ENCODE measurements at places on chromosomes 5 and 9.

DNA sequence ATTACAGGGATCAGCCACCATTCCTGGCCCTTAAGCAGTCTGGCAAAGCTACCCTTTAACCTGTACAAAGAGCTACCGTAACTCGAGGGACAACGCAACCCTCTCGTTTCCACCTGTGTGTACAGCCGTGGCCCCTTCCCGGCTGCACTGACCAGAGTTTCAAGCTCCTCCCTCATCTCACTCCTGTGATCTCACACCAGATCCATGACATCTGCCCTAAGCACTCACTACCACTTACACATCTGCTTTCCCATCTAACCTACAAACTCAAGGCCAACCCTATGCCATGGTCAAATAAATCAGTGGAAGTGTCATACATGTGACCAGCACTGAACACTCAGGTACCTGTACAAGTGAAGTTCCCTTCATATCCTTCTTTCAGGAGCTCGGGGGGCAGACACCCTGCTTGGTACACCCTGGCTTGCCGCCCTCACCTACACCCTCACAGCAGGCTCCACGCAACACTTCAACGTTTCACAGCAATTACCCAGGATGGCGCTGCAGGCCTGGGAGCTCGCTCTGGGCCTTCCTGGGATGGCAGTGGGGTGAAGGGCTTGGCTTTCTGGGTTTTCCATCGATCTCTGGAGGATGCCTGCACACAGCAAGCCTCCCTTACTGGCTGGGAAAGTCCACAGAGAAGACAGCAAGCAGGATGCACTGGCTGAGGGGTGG is 61.7 kb downstream of the PRRT1B start:
- no peak for DNase-seq

DNA sequence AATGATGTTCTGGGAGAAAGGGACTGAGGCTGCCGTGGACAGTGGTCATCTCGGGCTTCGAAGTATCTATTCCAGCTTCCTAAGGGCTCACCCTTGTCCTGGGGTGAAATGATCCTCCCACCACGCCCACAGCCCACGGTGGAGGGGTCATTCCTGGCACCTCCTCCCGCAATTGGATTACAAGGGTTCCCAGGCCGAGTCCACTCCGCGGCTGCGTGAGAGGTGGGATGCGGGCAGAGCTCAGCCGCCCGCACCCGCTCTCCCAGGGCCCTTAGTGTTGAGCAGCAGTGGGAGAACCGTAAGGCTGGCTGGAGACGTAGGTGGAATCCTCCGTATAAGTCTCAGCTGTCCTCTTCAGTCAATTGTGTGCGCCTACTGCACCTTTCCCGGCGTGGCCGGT is 273.3 kb upstream of the ADAMTS16 start:
- no peak for DNase-seq

- no peak for DNase-seq
Measured at GRCh38 chr9:117101008-117101407, 313.8 kb downstream of the ASTN2 start.

DNA sequence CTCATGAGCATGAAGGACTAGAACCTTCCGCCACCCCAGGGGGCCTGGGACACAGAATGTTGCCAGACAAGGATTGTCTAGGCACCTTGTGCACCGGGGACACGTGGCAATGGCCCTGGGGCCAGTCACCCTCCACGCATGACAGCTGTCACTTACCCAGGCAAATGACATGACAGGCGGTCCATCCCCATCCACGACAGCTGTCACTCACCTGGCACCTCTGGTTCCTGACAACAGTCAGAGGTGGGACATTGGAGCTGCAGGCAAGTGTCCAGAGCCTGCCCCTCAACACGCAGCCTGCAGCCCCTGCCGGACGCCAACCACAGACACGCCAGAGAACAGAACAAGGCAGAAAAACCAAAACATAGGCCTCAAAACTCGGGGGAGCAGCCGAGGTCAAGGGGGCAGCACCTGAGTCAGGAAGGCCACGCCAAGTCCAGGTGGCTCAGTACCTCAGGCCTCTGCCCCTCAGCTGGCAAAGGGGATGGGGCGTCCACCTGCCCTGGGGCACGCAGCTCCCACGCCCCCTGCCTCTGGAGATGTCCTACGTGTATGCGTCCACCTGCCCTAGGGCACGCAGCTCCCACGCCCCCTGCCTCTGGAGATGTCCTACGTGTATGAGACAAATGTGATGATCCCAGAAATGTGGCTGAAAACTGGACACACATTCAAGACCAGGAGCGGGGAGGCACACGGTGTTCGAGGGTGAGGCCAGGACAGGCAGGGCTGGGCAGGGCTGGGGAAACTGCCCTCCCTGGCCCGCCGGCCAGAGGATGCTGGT is 14.5 kb downstream of the VAV2 start:
- no peak for DNase-seq

- DNase-seq: no peak
Measured at GRCh38 chr5:148083203-148083602, 19.4 kb downstream of the SPINK5 start.

GRCh38 chr5:128014578-128014977 is 69.0 kb upstream of the SLC12A2 start:
- DNase-seq: no peak

DNA sequence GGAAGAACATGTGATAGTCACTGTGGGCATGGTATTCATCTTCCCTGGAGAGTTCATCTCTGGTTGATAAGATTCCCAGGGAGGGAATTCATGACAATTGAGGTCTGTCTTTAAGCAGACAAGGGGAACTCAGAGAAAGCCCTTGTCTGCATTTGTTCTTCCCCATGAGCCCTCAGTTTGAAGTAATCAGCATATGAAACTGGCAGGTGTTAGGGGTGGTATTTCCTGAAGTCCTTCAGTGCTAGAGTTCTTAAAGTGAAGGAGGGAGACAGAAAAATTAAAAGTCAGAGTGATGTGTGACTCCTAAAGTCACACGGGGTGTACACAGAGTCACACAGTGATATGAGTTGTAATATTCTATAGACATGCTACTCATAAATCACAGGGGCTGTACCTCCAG is 60.6 kb upstream of the SYK start:
- DNase-seq: no peak

GRCh38 chr5:122351416-122352157 is 39.5 kb downstream of the SNCAIP start:
- no peak for DNase-seq

DNA sequence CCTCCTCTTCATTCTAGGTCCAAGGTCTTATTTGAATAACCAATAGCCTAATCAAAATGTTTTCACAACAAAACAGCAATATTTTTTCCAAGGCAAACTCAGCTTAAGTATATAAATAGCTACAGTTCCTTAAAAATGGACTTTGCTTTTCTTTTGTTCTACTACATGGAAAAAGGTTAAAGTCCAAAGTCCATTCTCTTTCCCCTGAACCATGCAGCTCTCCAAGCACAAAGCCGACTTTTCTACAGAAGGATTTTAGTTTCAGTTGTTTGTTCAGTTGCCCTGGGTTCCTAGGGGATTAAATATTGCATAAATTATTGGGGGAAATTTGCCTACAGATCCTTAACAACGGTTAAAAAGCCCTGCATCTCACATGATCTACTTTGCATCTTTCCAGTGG is 677.0 kb upstream of the KLF4 start:
- DNase-seq: no peak

DNA sequence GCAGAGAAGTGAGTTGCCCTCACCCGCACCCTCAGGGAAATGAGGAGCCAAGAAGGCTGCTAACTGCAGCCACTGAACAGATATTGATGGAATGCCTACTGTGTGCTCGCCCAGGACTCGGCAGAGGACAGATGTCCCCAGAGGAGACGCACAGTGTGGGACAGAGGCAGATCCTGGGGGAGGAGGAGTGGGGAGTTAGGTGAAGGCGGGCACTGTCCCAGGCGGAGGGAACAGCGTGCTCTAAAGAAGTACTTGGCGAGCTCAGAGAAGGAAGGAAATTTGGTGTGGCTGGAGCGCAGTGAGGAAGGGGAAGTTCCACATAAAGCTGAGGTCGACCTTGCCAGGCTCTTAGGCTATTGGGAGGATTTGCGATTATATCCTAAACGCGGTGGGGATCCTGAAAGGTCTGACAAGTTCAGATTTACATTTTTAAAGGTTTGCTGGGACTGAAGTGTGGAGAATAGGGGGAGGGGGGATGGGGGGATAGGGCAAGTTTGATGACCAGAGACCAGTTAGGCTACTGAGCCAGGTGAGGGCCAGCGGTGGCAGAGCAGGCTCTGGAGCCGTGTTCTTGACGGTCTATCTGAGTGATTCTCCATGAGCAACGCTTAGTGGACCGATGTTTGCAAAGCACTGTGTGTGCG is 23.6 kb upstream of the CERCAM start:
- no peak for DNase-seq

DNA sequence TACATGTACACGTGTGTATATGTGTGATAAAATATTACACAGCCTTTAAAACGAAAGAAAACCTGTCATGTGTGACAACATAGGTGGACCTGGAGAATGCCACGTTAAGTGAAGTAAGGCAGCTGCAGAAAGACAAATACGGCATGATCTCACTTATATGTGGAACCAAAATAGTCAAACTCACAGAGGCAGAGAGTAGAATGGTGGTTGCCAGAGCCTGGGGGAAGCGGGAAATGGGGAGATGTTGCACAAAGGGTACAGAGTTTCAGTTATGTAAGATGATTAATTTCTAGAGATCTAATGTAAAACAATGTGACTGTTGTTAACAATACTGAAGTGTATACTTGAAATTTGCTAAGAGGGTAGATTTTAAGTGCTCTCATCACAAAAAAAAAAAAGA is 34.8 kb downstream of the ADAMTS12 start:
- DNase-seq: no peak

DNA sequence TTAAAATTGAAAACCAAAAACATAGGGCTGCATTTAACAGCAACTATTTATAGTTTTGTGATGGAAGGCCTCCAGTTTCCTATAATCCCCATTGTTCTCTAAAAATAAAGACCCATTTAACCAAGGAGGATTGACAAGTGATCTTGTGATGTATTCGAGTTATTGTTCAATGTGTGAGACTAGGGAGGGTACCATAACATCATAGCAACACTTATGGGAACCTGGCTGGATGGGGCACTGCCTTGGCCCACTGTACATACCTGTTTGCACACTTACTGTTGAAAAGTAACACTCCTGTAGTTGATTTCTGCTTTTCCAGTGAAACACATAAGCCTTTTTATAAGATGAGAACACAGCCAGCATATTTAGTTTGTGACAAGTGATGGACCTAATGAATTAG is 32.3 kb downstream of the MACIR start:
- no peak for DNase-seq

DNA sequence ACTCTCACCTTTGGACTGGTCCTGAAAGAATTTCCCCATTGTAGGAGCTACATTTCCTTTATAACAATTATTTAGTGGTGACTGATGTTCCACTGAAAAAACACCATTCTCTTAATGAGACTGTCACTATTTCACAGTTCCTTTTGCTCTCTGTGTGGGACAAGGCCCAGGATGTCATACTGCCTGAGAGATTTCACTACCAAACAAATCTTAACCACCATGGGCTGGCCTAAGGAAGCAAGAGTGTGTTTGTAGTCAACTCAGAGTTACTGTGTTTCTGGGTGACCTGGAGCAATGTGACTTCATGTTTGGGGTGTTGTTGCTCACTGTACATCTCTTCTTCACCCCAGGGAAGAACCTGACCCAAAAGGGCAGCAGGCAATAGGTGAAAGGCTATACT is 50.1 kb upstream of the ZNF608 start:
- DNase-seq: no peak

DNA sequence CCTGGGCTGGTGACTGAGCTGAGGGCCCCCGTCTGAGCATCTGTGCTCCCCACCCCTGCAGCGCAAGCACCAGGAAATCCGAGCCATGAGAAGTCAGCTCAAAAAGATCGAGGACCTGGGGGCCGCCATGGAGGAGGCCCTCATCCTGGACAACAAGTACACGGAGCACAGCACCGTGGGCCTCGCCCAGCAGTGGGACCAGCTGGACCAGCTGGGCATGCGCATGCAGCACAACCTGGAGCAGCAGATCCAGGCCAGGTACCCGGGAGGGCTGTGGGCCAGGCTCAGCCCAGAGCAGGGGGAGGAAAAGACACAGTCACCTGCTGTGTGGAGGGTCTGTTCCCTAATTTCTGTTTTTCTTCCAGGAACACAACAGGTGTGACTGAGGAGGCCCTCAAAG is 24.6 kb downstream of the DYNC2I2 start:
- no peak for DNase-seq

DNA sequence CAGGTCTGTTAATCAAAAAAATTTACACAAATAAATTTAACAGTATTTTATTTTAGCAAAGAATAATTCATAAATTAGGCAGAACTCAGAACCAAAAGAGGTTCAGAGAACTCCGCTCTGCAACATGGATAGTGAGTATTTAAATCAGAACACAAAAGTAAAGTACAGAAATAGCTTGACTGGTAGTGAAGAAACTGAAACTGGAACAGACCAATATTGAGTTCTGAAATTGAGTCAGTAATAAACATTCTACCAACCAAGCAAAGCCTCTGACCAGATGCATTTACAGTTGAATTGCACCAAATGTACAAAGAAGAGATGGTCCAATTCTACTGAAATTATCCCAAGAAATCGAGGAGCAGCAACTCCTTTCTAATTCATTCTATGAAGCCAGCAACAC is 1542.8 kb downstream of the EFNA5 start:
- no peak for DNase-seq

GRCh38 chr9:33024126-33024965 is 727 bp upstream of the DNAJA1 start:
- DNase-seq: no peak

GRCh38 chr5:153895266-153895665 is 143.4 kb downstream of the FAM114A2 start:
- DNase-seq: no peak

DNA sequence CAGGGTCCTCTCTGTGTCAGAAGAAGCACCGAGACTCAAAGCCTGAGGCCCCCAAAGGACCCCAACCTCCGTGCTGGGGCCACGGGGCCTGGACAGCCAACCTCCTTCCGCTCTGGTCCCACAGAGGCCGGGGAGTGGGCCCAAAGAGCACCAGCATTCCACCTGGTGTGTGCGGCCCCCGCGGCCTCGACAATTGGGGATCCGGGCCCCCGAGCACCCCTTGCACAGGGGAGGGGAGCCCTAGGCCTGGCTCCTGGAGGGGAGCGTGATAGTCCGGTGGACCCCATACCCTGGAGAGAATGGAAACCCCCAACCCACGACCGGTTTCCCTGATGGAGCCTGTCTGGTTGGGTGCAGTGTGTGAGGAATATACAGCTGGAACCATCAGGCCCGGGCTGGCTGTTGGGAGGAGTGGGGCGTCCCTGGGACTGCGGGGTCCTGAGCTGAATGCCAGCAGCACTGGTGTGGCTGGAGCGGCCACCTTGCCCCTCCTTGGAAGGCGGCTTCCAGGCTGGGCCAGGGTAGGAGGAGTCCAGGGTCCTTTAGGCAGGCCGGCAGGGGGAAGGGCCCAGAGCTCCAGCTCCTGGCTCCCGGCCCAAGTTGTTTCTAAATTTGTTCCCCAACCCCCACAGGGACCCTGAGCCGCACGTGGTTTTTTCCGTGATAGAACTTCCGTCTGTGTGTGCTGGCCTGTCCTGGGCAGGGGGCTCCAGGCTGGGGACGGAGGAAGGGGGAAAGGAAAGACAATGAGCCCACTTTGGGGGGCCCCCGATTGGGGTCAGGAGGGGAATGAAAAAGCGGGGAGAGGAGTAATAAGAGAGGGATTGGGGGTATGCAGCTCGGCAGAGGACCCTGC is 825 bp upstream of the TOR4A start:
- no peak for DNase-seq

GRCh38 chr9:13878241-13878711 is 435.7 kb downstream of the NFIB start:
- DNase-seq: no peak

Data from effector memory CD8-positive, alpha-beta T cell (primary cell).